ENCODE measurements at places on chromosomes 4 and X.

- DNase-seq: no peak
These were observed 15.7 kb upstream of the ENPEP start for GRCh38 chr4:110460074-110460746.

GRCh38 chrX:121102101-121102500 is 54.7 kb downstream of the GLUD2 start:
- DNase-seq: no peak

DNA sequence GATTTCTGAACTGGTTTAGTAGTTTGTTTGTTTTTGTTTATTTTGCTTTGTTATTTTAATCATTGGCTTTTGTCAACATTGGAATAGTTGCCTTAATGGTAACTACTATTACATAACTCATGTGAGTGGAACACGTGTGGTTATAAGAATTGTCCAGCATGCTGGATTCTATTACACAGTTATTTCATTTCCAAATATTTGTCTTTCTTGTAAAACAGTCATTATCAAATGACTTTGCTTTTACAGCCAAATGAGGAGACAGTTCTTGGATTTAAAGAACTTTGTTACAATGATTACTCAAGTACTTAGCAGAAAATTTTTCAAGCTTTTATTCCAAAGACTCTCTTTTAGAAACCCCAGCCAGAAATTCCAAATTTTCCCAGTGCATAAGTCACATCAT is 516.1 kb upstream of the MAGEB2 start:
- no peak for DNase-seq

- DNase-seq: no peak
These were observed 478 bp upstream of the PLXNA3 start for GRCh38 chrX:154457491-154458115.

GRCh38 chrX:16160729-16161128 is 6.6 kb upstream of the MAGEB17 start:
- no peak for DNase-seq
